ENCODE measurements at places on chromosomes 2 and 18. TPM values are rescaled to one million over a fixed set of nuclear protein-coding genes. Genes with fewer than 3 reads are reported as not detected.

The ACVR1C gene
- polyA plus RNA-seq, result not detected

The CFAP65 gene
- polyA plus RNA-seq, result not detected

The DARS1 gene
- polyA plus RNA-seq, result 159 TPM

The RESP18 gene
- polyA plus RNA-seq, result not detected

The STRADB gene
- polyA plus RNA-seq, result 84.8 TPM

The GPR35 gene
- polyA plus RNA-seq, result 0.82 TPM

The METTL8 gene
- polyA plus RNA-seq, result 52.6 TPM

The TNFAIP6 gene
- not detected for polyA plus RNA-seq

The GAREM2 gene
- not detected for polyA plus RNA-seq
